ENCODE measurements at places on chromosomes 16 and 17.

DNA sequence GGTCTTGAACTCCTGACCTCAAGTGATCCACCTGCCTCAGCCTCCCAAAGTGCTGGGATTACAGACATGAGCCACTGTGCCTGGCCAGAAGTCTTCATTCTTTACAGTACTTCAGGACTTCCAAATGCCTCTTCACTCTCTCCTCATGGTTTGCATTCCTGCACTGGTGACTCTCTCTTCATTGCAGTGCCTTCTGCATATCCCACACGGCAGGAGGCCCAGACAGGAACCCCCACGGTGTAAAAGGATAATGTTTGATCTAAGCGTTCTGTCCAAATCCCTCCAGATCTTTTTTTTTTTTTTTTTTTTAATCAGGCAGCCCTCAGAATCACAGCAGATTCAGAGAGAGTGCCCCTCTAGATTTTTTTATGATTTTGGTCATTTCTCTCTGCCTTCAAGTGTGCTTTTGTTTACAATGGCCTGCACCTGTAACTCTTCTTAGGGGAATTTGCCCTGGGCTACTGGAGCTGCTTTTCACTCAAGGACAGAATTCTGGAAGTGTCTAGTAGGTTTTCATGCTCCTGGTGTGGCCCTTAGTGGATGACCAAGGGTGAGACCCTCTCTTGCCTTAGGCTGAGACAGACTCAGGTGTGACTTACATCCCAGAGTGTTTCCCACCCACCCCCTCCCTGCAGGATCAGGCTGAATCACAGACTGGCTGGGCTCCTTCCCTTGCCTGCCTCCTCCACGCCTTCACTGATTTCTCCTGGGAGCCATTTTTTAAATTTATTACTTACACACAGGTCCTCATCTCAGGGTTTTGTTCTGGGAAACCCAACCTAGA lies 19.8 kb upstream of the NF1 start:
- no peak for DNase-seq

DNA sequence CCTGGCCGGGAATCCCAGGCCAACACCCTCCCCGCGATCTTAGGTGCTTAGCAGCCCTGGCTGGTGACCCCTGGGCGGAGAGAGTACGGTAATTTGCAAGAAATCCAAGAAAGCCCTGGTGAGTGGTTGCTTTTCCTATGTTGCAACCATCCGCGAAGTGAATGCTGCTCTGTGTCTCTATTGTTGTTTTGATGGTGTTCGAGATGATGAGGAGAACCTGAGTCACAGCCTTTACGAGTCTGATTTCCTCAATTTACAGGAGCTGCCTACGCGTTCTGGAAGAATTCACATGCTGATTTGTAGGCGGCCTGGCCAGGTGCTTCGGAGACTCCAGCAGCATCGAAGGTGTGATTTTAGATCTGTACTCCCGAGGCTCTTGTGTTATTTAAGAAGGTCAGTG lies 63.3 kb downstream of the TMEM235 start:
- no peak for DNase-seq

GRCh38 chr17:1344521-1344920 lies 55.5 kb downstream of the YWHAE start:
- no peak for DNase-seq

GRCh38 chr16:51556694-51557340 lies 405.7 kb upstream of the SALL1 start:
- DNase-seq = no peak

DNA sequence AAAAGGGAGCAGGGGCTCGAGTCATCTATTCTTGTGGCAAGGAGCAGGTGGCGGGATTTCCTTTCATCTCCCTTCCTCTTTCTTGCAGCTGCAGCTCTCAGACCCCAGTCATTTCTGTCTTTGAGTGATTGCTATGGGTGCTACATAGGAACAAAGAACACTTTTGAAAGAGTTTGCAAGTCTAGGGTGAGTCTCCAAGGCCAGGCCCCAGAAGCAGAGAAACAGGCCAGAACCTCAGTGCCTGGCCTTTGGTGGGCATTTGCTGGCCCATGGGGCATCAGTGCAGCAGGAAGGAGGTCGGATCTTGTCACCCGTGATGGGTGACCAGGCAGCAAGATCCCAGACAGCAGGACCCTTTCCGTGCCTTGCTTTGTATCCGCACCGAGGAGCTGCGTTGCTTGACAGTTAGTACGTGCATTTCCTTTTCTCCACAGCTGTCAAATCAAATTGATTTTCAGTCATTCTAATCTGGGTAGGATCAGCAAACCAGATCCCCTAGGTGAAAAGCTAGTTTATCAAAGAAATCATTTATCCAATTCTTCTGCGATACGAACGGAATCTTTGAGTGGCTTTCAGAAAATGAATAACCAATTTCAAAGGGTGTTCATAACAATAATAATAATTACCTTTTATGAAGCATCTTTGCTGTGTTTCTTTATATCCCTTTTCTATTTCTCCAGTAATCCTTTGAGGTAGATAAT lies 244.6 kb upstream of the MAF start:
- DNase-seq = peak; percentile 58

DNA sequence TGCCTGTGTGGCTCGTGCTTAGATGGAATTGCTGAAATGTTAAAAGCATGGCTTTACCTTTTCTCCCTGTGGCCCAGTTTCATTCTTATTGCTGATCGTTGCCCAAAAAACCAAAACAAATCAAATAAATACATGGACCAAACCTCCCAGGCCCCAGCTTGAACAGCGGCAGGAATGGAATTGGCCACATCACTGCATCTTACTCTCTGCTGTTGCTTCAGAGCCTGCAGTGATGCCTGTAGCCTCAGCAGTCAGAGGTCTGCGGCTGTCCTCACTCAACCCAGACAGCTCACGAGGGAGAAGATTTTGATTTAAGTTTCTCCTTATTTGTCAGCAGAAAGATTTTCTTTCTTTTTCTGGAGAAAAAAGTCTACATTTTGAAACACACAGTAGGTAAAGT lies 91.5 kb downstream of the NPIPB11 start:
- DNase-seq = no peak

- DNase-seq = no peak
These were observed 3.0 kb upstream of the CCL2 start for GRCh38 chr17:34252095-34252443.

DNA sequence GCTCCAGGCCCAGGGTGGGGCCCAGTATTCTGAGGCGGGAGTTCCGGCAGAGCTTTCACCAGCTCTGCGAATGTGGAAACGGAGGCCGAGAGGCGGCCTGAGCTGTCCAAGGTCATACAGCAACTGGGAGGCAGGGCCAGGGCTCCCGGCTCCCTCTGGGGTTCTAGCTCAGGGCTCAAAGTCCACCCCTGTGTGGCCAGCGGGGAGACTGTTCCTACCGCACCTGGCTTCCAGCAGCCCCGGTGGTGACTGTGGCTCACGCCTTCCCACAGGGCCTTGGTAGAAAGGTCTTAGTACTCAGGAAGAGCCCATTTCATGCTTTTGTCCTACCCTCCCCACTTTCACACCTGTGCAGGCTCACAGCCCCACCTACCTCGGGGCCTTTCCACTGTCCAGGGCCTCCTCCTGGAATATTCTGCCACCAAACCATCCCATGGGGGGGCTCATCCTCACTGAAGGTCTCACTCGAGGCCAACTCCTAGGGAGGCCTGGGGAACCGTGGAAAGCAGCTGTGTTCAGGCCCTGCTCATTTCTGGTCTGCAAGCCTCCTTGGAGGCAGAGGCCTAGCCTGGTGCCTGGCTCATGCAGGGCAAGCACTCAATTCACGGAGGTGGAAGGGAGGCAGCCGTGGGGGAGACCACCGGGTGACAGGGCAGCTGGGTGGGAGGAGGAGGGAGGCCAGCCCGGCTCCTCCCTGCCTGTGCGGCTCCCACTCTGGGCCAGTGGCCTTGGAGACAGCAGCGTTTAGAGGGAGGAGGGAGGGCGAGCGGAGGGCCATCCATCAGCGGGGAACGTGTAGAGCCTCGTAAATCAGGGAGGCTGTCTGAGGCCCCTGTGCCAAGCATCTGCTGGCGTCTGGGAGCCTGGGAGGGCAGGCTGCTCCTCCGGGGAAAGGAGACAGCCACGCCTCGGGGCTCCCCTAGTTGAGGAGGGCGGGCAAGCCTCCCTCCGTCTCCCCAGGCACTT lies 12.7 kb upstream of the DOC2B start:
- DNase-seq = no peak

DNA sequence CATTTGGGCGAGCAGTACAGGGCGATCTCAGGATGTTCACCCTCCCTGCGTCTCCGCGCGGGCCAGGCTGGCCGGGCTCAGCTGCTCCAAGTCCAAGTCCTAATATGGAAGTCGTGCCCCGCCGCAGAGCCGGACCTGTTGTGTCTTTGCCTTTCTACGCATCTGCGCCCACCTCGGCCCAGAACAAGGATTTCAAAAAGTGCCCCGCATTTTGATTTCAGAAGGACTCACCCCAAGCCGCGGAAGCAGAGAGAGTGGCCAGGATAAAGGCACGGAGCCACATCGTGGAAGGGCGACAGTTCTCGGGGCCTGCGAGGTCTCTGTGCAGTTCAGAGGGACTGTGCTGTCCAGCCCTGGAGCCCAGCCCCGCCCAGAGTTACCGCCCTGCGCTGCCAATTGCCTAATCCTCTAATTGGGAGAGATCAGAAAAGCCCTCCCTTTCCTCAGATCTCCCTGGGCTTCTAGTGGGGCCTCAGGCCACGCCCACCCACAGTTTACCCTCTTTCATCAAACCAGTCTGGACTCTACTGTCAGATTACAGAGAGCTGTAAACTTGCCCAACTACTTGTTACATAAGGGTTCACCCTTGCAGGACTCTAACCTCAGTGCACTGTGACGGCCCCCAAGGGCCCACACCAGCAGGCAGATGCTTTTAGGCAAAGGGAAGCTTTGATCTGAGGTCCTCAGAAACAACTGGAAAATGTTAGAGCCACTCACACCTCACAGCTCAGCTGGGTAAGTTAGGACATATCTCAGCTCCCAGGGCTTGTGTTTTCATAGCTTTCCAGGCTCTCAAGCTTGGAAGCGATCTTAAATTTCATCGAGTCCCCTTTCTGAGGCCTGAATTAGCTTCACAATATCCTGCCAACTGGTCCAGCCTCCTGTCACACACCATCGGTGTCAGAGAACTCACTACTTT lies at the start of gene CES1:
TSS of gene CES1 (minus strand) at position 324 of the 919 bp plus-strand sequence. CDS start at position 283, 41 bp downstream.
- no peak for DNase-seq

DNA sequence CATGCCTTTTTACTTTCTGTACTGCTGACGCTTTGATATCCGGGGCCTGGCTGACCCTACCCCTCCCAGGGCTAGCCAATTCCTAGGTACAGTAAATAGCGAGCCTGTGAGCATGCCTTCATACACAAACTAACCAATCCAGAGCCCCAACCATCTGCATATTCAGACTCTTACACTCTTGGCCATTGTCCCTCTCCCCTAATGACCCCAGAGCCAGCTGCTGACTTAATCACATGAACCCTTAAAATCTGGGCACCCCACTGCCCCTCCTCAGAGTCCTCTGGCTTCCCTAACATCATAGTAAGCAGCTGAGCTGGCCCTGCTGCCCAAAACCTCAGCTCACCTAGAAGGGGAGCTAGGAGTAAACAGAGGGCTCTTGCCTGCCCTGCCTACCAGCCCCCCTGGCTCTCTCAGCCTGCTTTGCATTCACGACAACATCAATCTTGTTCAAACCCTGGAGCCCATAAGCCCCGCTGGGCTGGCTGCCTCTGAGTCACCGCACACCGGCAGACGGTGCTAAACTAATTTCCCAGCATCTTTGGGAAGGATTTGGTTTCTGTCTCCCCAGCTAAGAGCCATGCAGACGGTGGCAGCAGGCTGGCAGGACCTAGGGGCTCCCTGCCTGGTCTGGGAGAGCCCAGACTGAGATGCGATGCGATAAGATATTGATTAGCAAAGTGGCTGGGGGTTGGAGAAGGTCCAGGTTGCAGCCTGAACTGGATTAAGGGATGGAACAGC lies 63.2 kb downstream of the CLEC19A start:
- no peak for DNase-seq

DNA sequence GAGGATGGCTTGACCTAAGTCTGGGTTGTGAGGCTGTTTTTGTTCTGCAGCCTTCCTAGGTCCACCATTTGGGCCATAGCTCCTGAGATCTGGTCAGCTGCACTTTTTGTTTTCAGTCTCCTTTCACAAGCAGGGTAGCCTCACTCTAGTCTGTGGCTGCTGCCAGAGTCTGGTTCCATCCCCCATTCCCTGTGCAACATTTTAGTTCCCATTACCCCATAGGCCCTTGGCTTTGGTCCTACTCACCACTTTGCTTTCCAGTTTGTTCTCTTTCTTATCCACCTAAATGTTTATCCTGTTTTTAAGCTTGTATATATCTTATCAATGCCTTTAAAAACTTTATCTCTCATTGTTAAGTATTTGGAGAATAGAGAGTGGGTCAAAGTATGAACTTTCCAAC lies 6.5 kb upstream of the XYLT2 start:
- DNase-seq = no peak

DNA sequence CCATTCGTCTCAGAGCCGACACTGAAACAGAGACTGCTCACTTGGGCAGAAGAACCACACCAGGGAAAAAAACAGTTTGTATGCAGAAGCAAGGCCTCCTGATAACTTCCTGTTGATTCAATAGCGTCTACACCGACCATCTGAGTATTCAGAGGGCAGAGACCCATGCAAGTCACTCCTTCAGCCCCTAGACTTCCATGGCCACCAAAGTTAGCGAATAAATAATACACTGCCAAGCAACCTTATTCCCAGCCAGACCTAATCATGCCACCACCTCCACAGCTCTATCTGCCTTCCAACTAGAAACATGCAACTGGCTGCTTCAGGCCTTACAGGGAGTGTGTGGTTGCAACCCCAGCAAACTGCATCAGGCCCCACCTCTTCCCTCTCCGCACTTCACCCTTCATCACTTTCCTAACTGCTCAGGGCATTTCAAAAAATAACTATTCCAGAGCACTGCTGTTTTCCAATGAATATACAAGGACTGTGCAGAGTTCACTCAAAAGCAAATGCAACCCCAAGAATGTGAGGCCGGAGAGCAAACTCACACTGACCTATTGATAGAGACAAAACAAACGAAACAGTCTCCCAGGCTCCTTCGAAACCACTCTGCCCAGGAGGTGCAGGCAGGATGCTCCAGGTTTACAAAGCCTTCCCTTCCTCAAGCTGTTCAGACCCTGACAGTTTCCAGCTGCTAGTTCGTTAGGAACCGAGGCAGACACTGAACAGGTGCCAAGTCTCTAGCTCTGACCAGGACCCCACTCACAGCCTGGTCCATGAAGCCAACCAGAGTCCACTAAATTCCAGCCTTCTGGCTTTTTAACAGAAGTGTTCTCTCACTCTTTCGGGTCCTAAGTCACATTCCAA lies 3.6 kb downstream of the USP7 start:
- DNase-seq = peak; percentile 63

- no peak for DNase-seq
These were observed 11.2 kb downstream of the CD300LB start for GRCh38 chr17:74520016-74520434.

DNA sequence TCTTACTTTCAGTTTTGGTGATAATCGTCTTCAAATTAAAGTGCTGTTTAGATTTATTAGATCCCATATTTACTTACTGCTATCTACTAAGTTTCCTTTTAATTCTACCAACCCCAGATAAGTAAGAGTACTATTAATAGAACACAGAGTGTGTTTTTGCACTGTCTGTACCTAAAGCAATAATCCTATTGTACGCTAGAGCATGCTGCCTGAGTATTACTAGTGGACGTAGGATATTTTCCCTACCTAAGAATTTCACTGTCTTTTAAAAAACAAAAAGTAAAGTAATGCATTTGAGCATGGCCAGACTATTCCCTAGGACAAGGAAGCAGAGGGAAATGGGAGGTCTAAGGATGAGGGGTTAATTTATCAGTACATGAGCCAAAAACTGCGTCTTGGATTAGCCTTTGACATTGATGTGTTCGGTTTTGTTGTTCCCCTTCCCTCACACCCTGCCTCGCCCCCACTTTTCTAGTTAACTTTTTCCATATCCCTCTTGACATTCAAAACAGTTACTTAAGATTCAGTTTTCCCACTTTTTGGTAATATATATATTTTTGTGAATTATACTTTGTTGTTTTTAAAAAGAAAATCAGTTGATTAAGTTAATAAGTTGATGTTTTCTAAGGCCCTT lies 56.8 kb downstream of the HLF start:
- DNase-seq = no peak

- DNase-seq = no peak
These were observed 16.8 kb downstream of the PDK2 start for GRCh38 chr17:50111673-50112655.
